ENCODE measurements at places on chromosomes 11 and 22. TPM values are rescaled to one million over a fixed set of nuclear protein-coding genes. Genes with fewer than 3 reads are reported as not detected.

GRCh38 chr11:34027516-34028408 lies 23.8 kb upstream of the CAPRIN1 start:
- DNase-seq: no peak

Gene RTL10
- 24.7 TPM for total RNA-seq

DNA sequence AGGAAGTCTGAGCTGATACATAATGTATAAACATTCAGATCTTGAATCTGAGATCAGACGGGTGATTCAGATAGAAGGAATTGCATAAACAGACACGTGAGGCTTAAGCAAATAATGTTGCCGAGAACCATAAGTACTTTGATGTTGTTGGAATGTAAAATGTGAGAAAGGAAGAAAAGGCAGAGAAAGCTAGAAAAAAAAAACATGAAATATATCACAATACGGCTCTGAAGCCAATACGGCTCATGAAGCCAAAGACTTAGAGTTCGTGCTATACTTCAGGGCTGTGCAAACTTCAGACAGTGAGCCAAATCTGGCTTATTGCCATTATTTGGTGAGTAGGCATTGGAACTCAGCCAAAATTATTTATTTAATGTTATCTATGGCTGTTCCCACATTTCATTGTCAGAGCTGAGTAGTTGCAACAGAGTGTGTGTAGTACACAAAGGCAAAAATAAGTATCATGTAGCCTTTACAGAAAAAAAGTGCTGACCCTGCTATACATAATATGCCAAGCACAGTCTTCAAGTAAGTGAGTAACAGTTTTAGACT lies 673.3 kb downstream of the CNTN5 start:
- peak; percentile 90 for DNase-seq

DNA sequence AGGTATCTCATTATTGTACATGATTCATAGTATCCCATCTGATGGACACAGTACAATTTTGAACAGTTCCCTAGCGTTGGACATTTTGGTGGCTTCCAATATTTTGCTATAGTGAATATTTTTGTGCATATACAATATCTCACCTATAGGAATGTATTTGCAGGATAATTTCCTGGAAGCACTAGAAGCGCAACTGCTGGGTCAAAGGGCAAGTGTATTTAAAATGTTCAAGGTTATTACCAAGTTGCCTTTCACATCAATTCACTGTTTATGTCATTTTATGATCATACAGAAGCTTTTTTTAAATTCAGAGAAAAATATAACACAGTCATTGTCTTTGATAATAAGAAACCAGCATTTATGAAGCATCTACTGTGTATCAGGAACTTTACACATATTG lies 19.1 kb upstream of the RPS3 start:
- no peak for DNase-seq

Gene PRR5L
- 39.0 TPM for total RNA-seq

DNA sequence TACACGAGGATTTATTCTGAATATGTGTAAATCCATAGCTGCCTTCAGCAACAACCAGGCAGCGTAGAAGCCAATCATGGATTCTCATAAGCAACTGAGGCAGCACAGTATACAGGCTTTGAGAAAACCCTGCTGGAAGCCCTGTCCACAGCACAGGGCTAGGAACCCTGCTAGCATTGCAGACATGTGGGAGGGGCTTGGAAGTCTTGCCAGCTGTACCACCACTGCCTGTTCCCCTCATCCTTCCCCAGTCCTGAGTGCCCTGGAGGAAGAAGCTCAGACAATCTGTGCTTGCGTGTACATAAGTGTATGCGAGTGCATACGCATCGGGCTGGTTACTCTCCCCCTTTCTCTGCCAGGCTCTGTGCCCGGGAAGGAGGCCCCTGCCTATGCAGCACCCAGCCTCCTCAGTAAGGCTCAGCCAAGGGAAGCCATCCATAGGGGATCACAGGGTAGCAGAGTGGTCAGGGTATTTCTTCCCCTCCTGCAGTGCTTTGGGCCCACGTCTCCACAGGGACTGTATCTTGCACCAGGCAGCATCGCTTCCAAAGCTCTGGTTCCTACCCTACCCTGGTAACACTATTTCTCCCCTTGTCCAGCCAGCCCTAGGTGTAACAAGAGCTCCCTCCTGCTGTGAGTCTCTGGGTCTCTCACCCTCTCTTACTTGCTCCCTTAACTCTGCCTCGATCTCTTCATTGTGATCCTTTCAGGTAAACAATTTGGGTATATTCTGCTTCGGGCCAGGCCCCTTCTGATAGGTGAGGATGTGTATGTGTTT lies 90.5 kb downstream of the GALNT18 start:
- DNase-seq: no peak

Gene AQP11
- 0.18 TPM for total RNA-seq

GRCh38 chr22:39688186-39688785 lies 117.7 kb downstream of the CACNA1I start:
- DNase-seq: no peak

GRCh38 chr11:119635041-119635740 lies 93.8 kb downstream of the NECTIN1 start:
- no peak for DNase-seq

DNA sequence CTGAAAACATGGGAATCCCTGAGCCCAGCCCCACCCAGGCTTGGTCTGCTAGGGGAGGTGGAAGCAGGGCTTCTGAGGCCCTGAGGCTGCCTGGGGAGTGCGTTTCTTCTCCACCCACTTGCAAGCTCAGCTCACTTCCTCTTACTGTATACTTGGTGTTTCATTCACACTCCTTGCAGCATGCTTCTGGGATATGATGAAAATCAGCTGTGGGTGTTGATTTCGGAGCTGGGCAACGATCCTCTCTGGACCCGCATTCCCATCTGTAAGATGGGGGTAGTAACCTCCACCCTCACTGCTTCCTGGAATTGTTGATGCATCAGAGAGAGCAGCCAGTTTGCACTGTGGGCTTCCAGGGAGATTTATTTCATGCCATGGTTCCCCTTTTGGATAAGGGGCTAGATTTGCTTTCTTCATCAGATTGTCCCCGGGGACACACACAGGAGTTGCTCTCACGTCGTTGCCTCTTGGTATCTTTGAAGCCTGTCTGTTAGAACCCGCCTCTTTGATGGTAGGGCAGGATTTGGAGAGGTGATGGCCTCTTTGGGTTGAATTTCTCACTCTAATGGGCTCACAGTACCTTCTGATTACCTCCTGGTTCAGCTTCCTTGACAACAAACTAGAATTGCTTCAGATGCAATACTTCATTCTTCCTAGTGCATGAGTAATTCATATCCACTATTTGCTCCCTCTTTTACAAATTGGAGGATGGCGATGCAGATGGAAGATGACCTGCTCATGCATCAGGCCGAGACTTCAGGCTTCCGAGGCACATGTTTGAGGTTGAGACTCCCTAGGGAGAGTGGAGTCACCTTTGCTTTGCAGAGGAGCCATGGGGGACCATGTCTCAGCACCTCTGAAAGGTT lies 40.4 kb downstream of the BCR start:
- peak; percentile 55 for DNase-seq

DNA sequence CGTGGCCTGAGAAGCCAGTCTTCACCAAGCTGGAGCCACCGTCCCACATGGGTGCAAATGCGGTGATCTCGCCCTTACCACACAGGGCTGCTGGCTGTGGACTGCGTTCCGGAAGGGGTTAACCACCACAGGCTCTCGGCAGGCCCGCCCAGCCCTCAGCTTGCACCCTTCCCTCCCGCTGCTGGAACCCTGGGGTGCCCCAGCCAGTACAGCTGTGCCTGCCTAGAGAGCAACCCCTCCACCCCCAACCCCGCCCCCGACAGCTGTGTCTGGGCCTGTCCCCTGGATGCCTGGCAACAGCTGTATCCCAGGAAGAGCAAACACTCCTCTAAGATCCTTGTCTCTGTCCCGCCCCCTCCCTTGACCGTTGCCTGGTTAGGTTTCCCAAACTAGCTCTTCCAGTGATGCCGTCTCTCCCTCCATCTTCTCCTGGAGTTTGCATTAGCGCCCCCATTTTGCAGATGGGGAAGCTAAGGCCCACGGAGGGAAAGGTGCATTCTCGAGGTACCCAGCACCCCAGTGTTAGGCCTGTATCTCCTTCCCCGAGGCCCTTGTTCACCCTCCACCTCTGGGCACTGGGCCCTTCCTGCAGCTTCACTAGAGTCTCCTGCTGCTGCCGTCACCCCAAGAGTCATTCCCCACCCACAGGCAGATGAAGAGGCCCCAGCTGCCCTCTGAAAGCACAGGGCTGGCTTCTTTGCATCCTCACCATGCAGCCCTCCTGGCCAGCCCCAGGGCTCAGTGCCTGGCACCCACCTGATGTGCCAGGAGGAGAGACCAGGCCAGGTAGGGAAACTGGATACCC lies 12.6 kb upstream of the COX8A start:
- DNase-seq: peak; percentile 83

Gene MRPL48
- total RNA-seq: 58.3 TPM

GRCh38 chr11:85377901-85378300 lies 249.2 kb downstream of the DLG2 start:
- DNase-seq: no peak

DNA sequence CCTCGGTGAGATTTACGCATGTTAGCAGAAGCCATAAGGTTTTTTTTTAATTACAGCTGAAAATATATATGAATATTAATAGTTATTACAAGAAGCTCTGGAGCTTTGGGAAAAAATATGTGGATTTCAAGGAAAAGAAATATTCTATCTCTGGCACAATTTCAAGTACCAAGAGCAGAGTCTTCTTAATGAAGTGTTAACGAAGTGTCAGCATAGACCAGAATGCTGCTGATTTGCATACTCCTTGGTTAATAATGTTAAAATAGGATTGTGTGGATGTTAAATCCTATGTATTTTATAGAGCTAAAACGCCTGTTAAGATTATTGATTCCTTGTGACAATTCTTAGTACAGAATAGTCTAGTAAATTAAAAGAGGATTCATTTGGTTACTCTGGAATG lies 57.0 kb upstream of the FAT3 start:
- DNase-seq: no peak

- no peak for DNase-seq
Observed at GRCh38 chr11:47233989-47234668, 14.5 kb downstream of the ACP2 start.

Gene H19
- 33.1 TPM for total RNA-seq

DNA sequence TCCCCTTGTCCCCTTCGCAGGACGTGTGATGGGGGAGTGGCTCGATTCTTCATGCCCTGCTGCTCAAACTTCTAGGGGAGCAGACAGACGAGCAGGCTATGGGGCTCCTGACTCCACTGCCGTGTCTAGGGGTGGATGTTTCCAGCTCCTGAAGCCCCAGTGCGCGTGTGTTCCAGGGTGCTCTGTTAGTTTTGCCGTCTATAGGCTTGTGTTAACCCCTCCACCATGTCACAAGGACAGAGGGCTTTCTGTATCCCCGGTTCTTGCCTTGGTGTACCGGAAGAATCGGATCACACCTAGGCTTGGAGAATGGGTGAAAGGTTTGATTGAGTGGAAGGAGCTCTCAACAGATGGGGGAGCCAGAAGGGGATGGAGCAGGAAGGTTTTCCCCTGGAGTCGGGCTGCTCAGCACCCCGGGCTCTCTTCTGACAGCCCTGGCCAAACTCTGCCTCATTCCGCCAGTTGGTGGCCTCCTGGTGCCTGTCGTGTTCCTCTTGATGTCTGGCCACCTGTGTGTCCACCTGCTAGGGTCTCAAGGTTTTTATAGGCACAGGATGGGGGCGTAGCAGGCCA lies 810.7 kb downstream of the BRD1 start:
- no peak for DNase-seq

Gene PLAAT5
- not detected for total RNA-seq

- DNase-seq: peak; percentile 54
Observed at GRCh38 chr11:34266090-34266912, 91.5 kb downstream of the ABTB2 start.

- DNase-seq: no peak
Observed at GRCh38 chr11:87255589-87255988, 217.9 kb downstream of the TMEM135 start.

DNA sequence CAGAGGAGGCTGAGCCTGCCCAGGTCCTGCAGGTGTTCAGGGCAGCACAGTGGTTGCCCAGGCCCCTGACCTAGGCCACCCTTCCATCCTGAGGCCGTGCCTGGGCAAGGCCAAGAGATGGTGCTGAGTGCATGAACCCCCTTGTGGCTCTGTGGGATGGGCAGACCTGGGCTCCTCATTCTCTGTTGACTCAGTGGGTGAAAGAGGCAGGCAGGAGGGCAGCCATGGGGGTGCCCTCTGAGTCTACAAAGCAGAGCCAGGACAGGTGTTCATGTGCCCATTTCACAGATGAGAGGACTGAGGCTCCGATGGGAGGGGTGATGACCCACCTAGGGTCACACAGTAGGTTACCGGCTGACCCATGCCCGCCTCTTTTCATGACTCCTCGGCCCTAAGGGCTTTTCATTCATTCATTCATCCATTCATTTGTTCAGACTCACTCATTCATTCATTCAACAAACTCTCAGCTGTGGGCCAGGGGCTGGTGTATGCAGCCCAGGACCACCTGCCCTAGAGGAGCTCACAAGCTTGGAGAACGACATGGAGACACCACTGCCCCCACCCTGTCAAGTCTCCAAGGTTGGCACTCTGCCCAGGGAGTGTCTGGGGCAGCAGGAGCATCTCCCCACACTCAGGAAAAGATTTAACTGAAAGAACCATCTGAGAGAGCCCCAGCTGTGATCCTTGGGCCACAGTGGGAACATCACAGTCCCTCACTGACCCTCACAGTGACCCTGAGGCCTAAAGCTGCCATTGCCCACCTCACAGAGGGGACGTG lies 40.5 kb downstream of the IGLL5 start:
- DNase-seq: no peak

Gene KIRREL3
- 0.03 TPM for total RNA-seq

DNA sequence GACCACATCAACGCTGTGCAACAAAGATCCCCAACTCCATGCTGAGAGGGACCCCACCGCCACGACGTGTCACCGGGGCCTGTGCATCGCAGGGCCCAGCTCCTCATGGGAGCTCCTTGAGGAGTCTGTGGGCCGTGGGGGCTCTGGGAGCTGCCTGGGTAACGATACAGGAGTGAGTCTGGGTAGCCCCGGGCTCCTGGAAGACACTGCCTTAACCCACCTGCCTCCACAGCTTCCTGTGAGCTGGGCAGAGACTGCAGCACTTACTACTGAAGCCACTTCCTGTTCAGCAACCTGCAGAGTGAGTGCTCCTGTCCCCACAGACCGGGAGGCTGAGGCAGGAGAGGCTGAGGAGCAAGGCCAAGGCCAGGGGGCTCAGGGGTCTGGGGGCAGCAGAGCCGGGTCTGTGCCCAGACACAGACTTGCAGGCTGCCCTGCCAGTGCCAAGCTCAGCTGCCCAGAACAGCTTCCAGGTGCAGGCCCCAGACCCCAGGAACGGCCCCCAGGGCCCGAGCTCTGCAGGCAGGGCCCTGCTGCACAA lies 226.7 kb downstream of the BRD1 start:
- no peak for DNase-seq
